ENCODE measurements at places on chromosomes 13 and 19.

DNA sequence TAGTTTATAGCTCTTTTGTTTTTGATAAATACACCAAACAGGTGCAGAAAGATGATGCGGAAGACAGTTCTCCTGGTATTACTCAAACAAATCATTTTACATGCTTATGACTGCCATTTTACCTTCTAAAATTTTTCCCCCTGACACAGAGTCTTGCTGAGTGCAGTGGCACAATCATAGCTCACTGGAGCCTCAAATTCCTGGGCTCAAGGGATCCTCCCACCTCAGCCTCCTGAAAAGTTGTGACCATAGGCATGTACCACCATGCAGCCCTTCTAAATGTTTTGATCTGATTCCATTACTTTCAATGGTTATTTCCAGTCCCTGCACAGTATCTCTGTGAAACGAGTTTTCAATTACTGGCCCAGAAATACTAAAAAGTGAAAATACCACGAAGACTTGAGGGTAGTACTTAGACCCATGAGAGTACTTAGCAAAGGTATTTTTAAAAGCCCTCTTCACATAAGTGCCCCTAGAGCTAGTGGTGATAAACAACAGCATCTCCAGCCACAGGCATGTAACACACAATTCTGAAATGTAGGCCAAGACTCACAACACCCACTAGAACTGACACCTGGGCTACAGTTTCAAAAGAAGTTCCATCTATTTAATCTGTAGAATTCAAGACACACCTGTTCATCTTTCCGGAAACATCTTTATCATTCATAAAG is 11.3 kb downstream of the HSPH1 start:
- DNase-seq, result no peak

GRCh38 chr13:95444006-95444730 is 108.4 kb upstream of the CLDN10 start:
- no peak for DNase-seq

DNA sequence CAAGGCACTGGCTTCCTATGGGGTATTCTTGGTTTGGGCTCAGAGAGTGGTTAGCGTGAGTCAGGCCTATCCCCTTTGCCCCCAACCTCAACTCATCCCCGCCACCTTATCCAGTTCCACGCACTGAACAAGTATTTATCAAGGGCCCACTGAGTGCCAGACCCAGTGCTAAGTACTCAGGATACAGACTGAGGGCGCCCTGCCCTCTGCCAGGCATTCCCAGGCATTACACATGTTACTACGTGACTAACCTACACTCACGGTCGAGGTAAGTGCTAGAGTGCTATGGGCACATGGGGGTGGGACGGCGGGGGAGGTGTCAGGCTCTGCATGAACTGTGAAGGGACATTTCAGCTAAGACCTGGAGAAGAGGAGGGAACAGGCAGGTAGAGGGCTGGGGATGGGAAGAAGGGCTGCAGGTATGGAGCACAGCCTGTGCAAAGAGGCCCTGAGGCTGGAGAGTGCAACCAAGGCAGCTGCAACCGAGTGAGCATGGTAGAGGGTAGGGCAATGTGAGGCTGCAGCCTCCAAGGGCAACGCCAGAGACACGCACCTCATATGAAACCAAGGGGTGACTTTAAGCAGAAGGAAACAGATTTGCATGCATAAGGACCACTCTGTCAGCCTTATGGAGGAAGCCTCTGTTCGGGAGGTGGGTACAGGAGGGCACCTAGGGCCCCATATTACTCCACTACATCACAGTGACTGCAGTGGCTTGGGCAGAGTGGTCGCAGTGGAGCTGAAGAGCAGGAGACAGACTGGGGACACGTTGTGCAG is 22.5 kb downstream of the DHRS12 start:
- DNase-seq, result no peak

- DNase-seq, result no peak
These were observed 4.8 kb downstream of the GRIN3B start for GRCh38 chr19:1004803-1005664.

DNA sequence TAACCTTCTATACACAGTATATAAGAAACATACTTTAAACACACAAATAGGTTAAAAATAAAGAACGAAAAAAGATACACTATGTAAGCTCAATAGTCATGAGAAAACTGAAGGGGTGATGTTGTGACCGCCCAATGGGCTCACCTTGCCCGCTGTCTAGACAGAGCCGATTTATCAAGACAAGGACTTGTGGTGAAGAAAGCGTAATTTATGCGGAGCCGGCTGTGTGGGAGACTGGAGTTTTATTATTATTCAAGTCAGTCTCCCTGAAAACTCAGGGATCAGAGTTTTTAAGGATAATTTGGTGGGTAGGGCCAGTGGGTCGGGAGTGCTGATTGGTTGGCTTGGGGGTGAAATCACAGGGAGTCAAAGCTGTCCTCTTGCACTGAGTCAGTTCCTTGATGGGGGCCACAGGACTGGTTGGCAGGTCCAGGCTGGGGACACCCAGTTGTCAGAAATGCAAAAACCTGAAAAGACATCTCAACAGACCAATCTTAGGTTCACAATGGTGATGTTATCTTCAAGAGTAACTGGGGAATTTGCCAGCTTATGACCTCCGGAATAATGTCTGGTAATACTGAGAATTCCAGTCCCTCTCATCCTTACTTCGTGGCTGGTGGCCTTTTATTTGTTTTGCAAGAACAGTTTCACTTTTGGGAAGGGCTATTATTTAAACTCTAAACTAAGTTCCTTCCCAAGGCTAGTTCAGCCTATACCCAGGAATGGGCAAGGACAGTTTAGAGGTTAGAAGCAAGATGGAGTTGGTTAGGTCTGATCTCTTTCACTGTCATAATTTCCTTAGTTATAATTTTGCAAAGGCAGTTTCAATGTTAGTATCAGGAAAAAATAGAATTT is 96.6 kb downstream of the UBL3 start:
- DNase-seq, result no peak

DNA sequence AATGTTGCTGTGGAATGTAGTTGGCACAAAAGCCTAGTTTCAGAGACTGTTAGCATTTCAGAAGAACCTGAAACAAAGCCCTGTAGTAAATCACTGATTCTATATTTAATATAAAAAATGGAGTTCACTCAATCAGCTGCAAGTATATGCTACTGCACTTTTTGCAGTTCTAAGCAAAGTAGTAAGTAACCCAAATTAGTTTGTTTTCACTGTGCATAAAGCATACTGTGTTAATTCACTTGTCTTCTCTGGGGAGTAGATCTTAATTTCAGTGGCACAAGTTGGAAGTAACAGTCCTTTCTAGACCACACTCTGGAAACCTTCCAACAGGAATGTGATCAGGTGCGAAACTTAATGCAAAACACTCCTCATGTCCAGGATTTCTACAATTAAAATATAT is 139.3 kb downstream of the DACH1 start:
- no peak for DNase-seq

DNA sequence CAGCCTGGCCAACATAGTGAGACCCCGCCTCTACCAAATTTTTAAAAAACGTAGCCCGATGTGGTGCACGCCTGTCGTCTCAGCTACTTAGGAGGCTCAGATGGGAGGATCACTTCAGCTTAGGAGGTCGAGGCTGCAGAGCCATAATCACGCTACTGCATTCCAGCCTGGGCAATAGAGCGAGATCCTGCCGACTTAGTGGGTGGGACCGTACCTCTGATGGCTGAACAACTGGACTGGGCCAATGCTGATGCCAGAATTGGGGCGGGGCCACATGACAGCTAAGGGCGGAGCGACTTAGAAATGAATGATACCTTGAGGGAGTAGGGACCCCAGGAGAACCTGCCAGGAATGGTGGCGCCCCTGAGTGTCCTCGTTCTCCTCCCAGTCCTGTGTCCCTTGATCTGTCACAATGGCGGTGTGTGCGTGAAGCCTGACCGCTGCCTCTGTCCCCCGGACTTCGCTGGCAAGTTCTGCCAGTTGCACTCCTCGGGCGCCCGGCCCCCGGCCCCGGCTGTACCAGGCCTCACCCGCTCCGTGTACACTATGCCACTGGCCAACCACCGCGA is 3.6 kb downstream of the LTBP4 start:
- no peak for DNase-seq

- DNase-seq, result no peak
These were observed 12.2 kb downstream of the ARGLU1 start for GRCh38 chr13:106555631-106556328.

- DNase-seq, result no peak
These were observed 11.9 kb upstream of the AXL start for GRCh38 chr19:41206926-41207750.

DNA sequence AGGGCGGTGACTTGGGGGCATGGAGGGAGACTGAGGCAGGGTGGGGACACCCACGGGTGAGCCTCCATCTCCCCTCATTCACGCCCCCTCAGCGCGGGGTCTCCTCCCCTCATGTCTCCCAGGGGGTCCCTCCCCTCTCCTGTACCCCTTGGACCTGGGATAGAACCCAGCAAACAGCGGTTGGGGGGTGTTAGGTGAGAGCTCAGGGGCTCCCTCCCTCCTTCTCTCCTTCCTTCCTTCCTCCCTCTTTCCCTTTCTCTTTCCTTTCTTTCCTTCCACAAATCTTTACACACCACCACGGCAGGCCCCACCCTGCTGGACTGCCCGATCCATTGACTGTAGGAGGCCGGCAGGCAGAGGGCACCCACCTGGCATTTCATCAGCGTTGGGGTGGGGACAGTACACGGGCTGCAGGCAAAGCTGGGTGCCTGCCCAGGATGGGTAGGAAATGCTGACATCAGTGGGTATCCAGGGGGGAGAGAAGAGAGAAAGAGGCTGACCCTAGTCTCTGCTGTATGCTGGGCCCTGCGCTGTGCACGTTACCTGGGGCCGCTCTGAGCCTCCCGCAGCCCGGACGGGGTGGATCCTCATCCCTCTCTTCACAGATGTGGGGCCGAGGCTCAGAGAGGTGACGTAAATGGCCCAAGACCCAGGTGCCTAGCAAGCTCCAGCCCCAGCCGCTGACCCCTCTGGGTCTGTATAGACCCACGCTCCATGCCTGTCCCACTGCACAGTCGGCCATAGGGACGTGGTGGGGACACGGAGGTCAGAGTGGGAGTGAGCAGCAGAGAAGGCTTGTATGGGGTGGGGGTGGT is 3.5 kb downstream of the SSC5D start:
- no peak for DNase-seq

DNA sequence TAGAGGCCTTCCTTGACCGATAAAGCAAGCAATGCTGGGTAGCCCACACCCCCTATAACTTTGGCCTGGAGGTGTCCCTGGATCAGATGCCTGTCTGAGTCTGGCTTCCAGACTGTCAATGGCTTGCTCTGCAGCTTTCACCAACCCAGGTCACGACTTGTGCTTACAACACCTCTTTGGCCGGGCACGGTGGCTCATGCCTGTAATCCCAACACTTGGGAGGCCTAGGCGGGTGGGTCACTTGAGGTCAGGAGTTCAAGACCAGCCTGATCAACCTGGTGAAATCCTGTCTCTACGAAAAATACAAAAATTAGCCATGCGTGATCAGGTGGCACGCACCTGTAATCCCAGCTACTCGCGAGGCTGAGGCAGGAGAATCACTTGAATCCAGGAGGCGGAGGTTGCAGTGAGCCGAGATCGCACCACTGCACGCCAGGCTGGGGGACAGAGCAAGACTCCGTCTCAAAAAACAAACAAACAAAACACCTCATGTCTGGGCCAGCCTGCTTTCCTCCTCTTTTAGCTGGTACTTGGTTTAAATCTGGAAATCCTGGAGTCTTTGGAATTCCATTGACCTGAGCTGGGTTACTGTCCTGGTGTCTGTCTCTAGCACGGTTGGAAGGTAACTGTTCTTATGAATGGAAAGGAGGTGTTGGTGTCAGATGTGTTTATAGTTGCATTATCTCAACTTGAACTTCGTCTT is 10.3 kb upstream of the GARRE1 start:
- no peak for DNase-seq

GRCh38 chr13:34862716-34863115 is 79.4 kb upstream of the NBEA start:
- no peak for DNase-seq

DNA sequence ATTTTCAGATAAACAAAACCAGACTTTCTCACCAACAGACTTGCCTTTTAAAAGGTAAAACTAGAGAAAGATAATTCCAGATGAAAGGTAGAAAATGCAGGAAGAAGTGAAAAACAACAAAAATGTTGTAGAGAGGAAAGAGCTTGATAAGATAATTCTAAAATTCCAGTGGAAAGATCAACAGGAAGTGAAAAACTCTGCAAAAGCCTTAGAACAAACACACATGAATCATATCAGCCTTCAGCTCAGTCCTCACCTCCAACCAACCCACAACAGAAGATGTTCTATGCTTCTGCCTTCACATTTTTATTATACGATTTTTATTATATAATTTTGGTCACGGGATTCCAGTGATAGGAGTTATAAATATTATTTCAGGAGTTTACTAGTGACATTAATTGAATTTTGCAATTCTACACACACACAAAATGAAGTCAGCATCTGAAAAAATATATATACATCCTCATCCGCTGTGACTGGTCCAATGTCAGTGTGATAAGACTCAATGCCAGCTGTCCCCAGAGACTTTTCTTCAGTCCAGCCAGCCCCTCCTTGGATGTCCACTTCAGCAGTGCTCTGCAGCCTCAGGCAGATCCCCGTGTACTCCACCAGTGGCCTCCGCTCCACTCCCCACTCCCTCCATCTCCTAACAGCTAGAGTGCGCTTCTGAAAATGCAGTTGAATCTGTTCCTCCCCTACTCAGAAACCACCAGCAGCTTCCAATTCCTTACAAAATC is 57.9 kb downstream of the GADD45B start:
- DNase-seq, result no peak

DNA sequence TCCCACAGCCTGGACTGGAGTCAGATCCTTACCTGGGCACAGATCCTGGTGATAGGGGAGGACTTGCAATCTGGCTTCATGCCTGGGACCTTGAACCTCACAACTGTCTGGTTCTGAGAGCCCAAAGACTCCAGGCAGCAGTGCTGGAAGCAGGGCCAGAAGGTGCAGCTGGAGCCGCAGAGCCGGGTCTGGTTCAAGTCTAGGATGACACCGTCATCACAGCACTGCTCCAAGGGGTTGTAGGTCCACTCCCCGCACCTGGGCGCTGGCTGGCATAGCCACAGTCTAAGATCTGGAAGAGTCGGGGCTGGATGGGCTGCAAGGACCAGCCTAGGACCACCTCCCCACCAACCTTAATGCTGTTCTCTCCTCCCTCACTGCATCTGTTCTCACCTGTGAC is 677 bp downstream of the IGFL4 start:
- DNase-seq, result no peak

DNA sequence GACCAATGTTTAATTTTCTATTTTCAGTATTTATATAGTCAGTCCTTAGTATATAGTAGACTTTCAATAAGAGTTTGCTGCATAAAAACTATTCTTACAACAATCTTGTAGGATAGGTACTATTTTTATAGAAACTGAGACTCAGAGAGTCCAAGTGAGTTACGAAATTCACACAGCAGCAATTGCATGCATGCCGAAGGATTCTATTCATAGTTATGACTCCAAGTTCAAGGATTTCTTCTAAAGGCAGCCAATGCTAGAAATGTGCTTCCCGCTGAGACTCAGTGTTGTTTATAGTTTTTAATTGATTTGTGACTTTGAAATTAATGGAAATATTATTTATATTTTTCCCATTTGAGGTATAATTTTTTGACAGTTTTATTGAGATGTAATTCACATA is 62.7 kb upstream of the CSNK1A1L start:
- no peak for DNase-seq

GRCh38 chr13:95643936-95644598 is 439 bp downstream of the DZIP1 start:
- DNase-seq, result no peak

- no peak for DNase-seq
These were observed 47.6 kb upstream of the SPRY2 start for GRCh38 chr13:80388506-80388905.

Data from iPS DF 6.9 (cell line).